Ascending aorta (tissue), 2 donors: ENCODE measurements at places on chromosomes 2 and 18. TPM values are rescaled to one million over a fixed set of nuclear protein-coding genes. Genes with fewer than 3 reads are reported as not detected.

- DNase-seq = no peak
Measured at GRCh38 chr2:62398356-62398755, 107.6 kb downstream of the TMEM17 start.

DNA sequence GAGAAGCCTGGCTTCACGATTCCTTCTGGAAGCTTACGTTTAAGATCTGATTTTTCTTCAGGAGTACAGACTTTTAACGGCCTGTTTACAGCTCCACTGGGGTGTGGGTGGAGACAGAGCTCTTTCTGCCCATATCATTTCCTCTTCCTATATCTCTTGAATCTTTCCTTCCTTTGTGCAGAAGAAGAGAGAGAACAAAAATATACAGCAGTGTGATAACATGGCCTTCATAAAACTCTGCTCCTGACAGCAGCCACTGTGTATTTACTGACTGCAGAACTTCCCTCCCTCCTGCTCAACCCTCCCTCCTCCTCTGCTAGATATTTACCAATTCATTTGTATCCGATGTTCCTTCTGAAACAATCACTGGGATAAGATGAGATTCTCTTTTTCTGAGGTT lies 34.1 kb upstream of the REEP1 start:
- no peak for DNase-seq

DNA sequence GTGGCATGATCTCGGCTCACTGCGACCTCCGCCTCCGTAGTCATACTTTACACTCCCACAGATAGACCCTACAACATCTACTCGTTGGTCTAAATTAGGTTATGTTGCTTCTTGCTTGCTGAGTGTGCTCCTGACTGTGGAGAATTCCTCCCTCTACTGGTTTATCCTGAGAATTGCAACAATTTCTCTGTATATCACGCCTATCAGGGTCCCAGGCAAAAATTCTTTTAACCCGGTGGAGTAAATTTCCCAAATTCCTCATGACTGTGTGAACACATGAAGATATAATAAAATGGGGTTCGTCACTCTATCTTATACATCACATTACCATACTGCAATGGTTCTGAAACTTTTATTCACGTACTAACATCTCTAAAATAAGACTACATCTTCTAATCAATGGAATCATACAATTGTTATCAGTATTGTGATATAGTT lies 156.7 kb downstream of the EVA1A start:
- DNase-seq = no peak

The NT5DC4 gene
- total RNA-seq = not detected

GRCh38 chr2:230893338-230893737 lies 28.6 kb downstream of the ITM2C start:
- no peak for DNase-seq

The RNF152 gene
- total RNA-seq = 9.6 TPM

The ASIC4 gene
- not detected for total RNA-seq

- no peak for DNase-seq
Measured at GRCh38 chr18:35750929-35751328, 169.4 kb downstream of the GALNT1 start.

The CD302 gene
- 30.9 TPM for total RNA-seq

DNA sequence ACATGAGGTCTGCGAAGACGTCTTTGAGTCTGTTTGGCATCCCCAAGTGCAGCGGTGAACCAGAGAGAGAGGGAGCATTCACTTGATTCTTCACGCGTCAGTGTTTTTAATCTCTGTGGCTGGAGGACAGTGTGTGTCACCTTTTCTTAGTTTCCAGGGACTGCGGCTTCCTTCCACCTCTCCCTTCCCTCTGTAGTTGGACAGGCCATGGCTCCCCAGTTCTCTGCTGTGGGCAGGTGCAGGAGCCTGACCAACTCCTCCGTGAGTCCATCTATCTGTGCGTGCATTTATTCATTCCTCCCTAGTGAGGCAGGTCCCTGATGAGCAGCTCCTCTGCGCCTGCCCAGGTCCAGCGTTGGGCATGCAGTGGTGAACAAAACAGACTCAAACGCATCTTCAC lies 42.9 kb downstream of the AGAP1 start:
- DNase-seq = no peak

The PLCL1 gene
- 14.3 TPM for total RNA-seq

GRCh38 chr2:234135750-234136221 lies 85.3 kb downstream of the SPP2 start:
- DNase-seq = peak; percentile 66

GRCh38 chr2:239153806-239154591 lies 246.8 kb downstream of the HDAC4 start:
- DNase-seq = peak; percentile 42

DNA sequence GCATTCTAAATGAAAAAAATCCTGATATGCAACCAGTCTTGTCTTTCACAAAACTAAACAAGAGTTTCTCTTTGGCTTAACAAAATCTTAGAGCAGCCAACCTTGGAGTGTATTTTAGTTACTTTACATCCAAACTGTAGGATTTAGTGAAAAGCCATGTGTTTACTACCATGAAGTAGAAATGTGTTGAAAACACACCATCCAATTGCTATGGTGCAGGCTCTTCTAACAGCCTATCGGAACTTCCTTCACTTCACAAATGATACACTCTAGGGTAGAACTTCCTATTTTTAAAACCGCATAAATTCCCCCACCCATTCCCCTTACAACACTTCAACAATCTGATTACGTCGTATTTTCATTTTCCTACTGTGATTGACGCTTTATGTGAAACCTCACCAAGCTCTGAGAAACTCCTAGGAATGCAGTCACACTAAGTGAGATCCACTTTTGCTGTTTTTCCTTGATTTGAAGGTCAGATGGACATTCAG lies 74.4 kb upstream of the MAP4K4 start:
- no peak for DNase-seq

DNA sequence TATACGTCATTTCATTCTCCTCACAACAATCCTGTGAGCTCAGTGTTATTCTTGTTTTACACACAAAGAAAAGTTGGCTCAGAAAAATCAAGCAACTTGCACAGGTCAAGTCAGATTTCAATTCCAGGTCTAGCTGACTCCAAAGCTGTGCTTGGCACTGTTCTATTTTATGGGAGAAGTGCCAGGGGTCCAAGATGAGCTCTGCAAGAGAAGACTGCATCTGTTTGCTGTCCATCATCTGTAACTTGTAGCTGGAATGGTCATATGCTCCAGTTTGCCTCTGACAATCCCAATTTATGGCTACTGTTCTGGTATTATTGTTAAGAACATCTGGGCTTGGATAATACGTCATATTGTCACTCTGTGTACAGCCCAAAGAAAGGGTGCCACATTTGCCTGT lies 28.9 kb downstream of the KCNF1 start:
- no peak for DNase-seq
